ENCODE measurements at places on chromosomes 2 and 18.

GRCh38 chr2:53631313-53632125 lies 136.1 kb upstream of the CHAC2 start:
- peak; percentile 81 for DNase-seq

DNA sequence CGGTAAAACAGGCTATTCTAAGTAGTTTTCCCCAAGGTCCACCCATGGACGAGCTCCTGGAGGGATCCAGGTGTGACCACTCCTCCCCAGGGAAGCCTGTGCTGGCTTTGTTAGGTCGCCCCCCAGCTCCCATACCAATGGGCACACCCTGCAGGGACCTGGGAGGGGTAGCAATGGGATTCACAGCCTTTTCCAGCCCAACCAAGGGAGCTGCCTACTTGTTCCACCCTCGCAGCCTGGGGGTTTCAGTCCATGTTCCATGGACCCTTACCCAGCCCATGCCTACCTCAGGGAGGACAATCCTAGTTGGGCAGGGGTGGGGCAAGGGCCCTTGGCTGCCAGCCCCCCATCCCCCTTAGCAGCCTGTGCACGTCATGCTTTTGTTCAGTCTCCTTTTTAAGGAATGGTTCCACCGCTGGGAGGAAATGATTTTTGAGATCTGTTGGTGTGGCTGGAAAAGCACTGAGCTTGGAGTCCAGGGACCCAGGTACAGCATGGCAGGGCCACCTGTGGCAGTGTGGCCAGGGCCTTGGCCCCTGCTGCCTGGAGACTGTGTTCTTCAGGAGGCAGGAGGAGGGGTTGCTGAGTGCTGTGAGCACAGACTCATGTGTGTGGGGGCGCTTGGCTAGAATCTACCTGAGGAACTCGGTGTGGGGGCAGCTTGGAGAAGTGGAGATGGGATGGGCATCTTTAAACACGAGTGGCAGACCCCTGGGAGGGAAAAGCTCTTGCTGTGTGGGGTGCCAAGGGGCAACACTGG lies 166.8 kb downstream of the TWIST2 start:
- DNase-seq, result no peak

- no peak for DNase-seq
Measured at GRCh38 chr2:8550481-8550880, 131.4 kb upstream of the ID2 start.

DNA sequence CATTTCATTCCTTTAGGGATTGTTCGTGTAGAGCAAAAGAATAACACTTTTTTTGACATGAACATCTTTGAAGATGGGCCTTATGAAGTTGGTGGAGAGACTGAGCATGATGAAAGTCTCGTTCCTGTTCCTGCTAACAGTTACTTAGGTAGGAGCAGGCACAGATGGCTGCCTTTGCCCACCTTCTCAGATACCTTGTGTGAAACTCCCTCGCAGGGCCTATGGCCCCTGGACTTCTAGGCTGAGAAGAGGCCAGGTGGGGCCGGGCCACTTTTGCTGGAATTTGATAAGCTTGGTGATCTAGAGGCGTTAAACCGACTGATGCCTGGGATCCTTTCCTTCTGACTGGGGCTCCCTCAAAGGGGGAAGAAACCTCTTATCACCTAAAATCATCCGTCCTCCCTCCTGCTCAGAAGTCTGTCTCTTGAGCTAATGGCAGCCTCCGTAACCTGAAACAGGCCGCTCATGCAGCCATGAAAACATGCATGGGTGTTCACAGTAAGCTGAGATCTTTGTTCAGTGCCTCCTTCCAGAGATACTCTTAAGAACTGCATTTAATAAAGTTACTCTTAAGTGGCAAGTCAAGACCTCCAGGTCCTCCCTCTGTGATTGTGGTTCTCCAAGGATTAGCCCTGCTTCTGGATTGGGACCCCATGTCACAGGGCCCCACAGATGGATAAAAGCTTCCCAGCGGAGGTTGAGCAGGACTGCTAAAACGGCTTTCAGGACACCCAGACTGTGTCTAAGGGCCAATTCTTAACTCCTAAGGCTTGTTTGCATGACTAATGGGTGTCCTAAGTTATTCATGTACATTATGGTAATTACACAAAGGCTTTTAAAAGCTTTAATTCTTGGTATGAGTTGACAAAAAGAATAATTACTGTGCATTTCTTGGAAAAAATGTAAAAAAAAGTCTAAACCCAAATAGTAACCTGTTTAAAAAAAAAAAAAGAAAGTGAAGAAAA lies 43.9 kb downstream of the ITGA6 start:
- no peak for DNase-seq

DNA sequence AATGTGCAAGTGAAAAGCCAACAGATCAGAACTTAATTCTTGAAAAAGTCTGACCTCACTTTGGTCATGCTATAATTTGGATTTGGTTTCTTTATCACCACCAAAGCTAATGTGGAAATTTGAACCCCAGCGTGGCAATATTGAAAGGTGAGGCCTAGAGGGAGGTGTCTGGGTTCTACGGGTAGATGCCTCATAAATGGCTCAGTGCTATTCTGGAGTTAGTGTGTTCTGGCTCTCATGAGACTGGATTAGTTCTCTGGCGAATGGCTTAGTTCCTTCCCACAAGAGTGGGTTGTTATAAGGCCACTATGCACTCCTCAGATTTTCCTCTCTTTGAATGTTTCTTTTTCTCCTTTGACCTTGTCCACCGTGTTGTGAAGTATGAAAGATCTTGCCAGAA lies 22.3 kb downstream of the ORC4 start:
- no peak for DNase-seq

DNA sequence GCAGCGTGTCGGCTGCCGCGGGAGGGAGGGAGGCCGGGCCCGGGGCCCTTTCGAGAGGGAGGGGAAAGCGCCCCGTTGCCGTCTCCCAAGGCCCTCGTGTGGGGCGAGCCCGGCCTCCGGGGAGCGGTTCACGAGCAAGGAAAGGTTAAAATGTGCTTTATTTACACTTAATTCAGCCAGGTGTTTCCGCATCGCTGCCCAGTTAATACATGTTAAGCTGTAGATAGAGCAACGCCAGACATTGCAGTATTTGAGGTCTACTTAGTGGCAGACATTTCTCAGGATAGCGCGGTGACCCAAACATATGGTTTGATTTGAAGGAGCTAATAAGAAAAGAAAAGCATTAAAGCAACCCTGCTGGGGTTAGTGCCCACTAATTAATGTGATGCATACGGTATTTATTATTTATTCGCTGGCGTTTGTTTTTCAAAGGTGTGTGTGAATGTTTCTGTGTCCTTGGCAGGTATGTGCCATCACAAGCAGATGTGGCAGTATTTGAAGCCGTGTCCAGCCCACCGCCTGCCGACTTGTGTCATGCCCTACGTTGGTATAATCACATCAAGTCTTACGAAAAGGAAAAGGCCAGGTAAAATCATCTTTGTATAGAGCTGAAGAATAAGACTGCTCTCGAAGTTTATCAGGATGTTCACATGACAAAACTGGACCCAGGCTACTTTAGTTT lies 571 bp downstream of the EEF1B2 start:
- DNase-seq, result no peak

GRCh38 chr2:173739006-173739405 lies 226.2 kb downstream of the SP3 start:
- DNase-seq, result no peak

DNA sequence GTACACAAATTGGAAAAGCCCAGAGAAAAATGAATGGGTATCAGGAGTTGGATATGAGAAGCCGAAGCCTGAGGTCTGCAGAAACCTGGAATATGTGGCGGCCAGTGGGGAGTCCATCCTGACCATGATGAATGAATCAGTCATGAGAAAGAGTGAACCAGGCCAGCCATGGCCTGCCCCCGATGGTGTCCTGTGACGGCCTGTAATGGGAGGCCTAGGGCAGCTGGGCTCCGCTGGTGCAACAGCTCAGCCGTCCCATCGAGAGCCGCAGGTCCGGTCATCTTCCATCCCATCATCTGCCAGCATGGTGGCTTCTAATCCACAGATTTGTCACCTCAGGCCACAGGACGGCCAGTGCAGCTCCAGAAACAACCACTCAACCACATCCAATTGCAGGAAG lies 116.4 kb downstream of the PDCL3 start:
- no peak for DNase-seq

- DNase-seq, result no peak
Measured at GRCh38 chr18:67742954-67743353, 226.4 kb upstream of the DSEL start.

GRCh38 chr2:98757904-98758421 lies 27.0 kb upstream of the MGAT4A start:
- peak; percentile 87 for DNase-seq

GRCh38 chr2:174594456-174594855 lies 3.1 kb downstream of the WIPF1 start:
- DNase-seq, result no peak

DNA sequence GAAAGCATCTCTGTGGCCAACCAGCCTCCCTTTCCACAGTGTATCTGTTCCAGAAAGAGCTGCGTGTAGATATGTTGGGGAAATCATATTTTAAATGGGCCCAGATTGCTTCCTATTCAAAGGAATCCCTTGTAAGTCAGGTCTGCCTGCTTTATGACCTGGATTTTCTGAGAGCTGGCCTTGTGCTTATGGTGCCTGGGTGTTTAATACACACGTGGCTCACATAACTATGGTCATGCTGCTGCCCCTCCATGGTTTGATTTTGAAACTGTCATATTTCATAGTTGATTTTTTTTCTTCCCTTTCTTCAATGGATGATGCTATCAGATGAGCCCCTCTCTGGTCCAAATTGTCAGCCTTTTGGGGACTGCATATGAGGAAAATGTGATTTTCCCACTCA lies 111.5 kb upstream of the CNGA3 start:
- no peak for DNase-seq

- no peak for DNase-seq
Measured at GRCh38 chr2:163182764-163183354, 344.3 kb upstream of the KCNH7 start.

GRCh38 chr2:17830053-17831034 lies 14.1 kb downstream of the MSGN1 start:
- peak; percentile 35 for DNase-seq

- no peak for DNase-seq
Measured at GRCh38 chr2:237956402-237956736, 10.4 kb upstream of the UBE2F start.

GRCh38 chr2:163682695-163683094 lies 53.1 kb downstream of the FIGN start:
- DNase-seq, result no peak

DNA sequence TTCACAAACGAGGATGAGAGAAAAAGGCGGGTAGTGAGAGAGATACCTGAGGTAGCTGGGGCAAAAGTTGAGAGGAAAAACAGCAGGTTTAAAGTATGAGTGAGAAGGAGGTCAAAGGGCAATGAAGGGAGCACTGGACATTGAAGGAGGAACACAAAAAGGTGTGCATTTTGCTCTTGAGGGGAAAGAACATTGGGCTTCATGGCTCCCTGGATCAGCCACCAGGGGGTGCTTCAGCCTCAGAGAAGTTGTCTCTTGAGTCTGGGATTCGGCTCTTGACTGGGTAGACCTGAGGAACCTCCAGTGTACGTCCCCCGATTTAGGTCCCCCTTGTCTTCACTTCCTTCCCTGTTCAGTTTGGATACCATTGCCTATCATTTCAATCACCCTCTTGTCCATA lies 128.5 kb downstream of the RAPGEF4 start:
- no peak for DNase-seq

GRCh38 chr2:128410035-128410757 lies 91.5 kb upstream of the HS6ST1 start:
- no peak for DNase-seq

- DNase-seq, result no peak
Measured at GRCh38 chr18:47436871-47437270, 185.4 kb upstream of the SKOR2 start.

DNA sequence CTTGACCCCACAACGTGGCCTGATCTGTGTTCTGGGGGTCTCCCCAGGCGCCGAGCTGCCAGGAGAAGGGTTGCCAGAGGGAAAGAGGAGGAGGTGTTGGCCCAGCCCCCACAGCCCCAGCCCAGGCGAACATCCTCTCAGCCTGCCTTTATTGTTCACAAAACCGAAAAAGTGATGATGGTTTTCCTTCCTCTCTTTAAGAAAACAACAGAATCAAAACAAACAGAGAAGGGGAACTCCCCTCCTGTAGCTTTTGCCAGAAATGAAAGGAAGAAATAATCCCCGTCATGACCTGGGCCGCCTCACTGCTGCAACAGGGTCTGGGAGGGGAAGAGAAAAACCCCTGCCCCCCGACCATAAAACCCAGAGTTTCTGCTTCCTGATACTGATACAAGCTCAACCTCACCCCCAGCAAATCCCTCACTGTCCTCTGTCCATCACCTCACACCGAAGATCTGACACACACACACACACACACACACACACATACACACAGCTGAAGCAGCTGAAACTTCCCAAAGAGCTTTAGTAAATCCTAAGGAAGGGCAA lies 52.0 kb downstream of the ZFP36L2 start:
- DNase-seq, result no peak

- DNase-seq, result no peak
Measured at GRCh38 chr2:37877457-37878315, 47.4 kb upstream of the RMDN2 start.

DNA sequence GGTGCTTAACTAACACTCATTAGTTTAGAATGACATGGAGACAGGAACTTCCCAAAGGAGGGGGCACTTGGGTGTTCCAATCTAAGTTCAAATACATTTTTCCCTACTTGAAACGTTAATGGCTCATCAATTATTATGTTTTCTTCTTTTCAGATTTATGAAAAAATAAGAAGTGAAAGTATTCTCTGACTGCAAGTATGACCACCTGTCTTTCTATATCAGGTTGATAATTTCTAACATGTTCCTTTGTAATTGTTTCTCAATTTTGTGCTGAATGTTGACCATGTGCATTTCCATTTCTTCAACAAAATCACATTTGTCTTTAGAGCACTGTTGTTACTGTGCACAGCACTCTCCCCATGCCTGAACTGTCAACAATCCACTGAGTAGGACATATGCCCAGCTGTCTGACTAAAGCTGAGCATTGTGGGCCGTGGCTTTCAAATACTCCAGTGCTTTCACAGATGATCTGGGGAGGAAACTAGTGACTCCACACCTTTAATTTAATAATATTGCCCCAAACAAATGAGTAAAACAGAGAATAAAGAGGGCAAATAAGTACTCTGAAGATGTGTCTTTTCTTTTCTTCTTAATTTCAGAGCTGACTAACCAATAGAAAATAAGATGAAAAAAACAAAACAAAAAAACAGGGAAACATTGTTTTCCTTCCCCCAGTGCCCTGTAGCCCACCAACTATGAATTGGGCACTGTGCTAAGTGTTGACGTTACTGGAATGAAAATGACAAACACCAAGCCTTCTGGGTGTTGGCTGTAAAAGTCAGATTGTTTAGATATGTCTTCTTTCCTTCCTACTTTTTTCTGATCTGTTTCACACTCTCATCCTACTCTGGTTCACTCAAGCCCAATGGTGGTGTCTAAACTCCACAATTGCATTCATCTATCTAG lies 16.0 kb downstream of the LANCL1 start:
- no peak for DNase-seq

- no peak for DNase-seq
Measured at GRCh38 chr2:112142525-112143078, 4.4 kb downstream of the FBLN7 start.

Data from LNCaP clone FGC (cell line).